ENCODE measurements at places on chromosomes 3 and 15. TPM values are rescaled to one million over a fixed set of nuclear protein-coding genes. Genes with fewer than 3 reads are reported as not detected.

The GOLGA8S gene
- 0.15 TPM for total RNA-seq

GRCh38 chr3:16349986-16350596 lies 85.1 kb downstream of the OXNAD1 start:
- DNase-seq: no peak

- DNase-seq: no peak
Observed at GRCh38 chr3:31285833-31286486, 246.8 kb upstream of the STT3B start.

DNA sequence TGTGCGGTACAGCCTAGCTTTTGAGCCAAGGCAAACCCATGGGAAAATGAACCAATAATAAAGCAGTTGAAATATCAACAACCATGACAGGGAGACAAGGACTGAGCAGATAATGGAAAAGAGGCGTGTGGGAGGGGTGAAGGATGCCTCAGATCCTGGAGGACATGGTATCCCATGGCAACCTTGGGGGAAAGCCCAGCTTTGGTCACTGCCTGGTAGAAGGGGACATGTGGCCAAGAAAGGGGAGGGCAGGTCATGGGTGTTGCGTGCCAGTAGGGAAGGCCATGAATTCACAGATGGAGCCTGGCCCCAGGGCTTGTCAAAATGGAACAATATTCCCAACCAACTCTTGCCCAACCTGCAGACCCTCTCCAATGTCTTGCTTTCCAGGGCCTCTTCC lies 140.5 kb upstream of the SMAD3 start:
- DNase-seq: no peak

DNA sequence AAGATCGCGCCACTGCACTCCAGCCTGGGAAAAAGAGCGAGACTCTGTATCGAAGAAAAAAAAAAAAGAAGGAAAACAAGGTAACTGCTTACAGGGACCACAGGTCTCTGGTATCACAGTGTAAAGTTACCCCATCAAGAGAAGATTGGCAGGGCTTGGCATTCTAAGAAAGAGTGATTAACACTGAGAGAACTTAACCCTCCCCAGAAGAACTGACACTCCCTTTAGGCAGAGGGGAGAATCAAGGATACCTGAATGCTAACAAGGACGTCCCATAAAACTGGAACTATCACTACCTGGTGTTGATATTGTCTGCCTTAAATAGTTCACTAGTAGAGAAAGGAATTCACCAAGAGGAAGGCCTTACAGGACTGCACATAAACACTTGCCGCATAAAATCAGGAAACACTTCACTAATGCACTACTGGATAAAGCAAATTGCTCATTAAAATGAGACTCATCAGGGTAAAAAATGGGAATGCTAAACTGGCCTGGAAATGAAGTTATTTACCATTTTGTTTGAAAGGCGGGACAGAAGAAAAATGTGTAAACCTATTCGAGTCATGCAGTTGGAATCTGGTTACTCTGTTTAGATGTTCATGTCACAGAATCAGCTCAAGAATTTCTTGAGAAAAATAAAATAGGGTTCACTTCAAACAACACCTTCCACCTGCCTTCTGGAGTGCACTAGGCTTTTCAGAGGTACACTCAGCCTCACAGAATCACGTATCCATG lies 121.6 kb downstream of the FOXP1 start:
- DNase-seq: no peak

GRCh38 chr3:120432150-120432860 lies 18.5 kb downstream of the FSTL1 start:
- no peak for DNase-seq

DNA sequence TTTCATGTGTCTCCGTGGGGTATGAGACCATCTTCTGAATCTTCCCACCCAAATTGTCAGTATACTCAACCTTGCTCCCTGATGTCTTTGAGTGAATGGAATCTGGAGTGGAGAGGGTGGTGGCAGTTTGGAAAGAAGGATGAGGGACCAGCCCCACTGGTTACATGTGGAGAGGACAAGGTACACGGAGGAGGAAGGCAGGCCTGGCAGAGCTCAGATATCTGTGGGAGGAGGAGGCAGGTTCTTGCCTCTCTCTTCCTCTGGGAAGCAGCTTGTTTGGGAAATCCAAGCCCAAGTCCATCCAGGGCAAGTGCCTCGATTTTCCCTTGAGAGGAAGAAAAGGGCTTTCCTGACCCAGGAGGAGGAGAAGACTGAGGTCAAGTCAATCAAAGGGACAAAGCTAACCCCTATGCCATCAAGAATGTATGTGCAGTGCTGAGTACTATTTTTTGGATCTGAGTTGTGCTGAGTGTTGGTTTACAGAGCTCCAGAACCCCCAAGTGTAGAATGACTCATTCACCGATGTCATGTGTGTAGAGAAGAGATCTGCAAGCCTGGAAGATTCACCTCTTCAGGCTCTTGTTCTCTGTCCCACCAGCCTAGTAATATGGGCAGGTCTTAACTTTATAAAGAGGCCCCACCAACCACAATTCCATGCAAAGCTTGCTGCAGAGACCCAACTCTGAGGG lies 19.8 kb upstream of the LOXL1 start:
- DNase-seq: no peak

DNA sequence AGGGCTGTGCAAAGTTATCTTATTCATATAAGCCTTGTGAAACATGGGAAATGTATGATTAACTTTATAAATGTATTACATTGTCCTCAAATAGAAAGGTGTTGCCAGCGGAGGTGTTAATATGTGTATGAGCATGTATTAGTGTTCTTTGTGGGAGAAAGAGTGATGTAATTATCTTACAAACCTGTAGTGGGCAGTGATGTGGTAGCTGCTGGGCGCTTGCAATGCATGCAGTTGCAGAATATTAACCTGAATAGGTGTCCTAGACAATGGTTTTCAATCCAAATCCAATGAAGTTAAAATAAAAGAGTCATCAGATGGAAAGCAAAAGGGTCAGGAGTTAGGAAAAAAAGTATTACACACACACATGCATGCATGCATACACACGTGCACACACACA lies 881.3 kb upstream of the CADM2 start:
- DNase-seq: peak; percentile 2

DNA sequence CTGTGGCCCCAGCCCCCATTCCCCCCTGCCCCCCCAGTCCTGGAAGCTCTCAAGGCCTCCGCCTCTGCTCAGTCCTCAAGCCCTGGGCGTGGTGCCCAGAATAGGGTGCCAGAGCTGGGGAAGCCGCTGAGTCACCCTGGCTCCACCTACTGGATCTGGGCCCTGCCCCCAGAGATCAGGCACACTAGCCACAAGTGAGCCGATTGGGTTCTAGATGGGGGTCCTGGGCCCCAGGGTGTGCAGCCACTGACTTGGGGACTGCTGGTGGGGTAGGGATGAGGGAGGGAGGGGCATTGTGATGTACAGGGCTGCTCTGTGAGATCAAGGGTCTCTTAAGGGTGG lies 5.7 kb downstream of the EIF4G1 start:
- DNase-seq: peak; percentile 72
